SJCRH30 (cell line): ENCODE measurements at places on chromosomes 3 and 15. TPM values are rescaled to one million over a fixed set of nuclear protein-coding genes. Genes with fewer than 3 reads are reported as not detected.

DNA sequence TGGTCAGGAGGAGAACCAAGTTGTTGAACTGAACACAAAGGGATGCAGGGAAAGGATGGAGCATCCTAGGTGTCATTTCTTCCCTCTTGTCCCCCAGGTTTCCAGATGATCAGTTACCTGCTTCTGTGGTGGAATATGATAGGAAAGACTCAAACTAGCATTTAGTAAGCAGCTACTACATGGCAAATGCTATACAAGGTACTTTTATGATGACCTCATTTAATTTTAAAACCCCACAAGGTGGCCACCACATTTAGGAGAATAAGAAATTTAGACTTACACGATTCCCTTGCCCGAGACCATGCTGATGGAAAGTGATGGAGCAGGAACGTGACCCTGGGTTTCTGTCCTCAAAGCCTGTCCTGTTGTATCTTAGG is 40.9 kb downstream of the CCR4 start:
- DNase-seq: no peak

- no peak for DNase-seq
Observed at GRCh38 chr3:52820736-52821135, 9.7 kb downstream of the ITIH4 start.

DNA sequence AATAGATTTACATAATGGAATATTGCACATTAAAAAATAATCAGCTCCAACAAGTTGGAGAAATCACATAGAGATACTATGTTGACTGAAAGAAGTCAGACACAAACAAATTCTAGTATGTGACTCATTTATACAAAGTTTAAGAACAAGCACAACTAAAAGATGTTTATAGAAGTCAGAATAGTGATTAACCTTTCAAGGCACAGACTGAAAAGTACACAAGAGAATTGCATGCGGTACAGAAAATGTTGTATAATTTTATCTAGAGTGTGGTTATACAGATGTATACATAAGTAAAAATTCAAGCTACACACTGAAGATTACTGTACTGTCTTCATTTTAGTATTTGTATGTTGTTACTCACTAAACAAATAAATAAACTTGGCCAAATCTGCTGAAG is 19.3 kb upstream of the ATOSA start:
- DNase-seq: no peak

- no peak for DNase-seq
Observed at GRCh38 chr3:31696009-31696297, 163.2 kb downstream of the STT3B start.

DNA sequence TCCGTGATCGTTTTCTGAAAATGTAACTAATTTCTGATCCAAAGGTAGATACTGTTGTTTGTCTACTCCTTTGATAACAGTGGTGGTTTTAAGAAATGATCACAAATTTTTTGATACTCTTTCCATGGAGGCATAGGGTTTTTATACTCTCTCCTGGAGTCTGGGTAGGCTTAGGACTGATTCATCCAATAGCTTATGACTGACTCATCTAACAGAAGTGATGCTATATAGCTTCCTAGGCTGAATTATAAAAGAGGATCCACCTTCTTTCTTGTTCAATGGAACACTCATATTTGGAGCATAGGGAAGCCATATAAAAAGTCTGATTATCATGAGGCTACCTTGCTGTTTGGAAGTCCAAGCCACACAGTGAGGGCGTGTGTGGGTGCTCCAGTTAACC is 84.3 kb downstream of the CHST2 start:
- no peak for DNase-seq

DNA sequence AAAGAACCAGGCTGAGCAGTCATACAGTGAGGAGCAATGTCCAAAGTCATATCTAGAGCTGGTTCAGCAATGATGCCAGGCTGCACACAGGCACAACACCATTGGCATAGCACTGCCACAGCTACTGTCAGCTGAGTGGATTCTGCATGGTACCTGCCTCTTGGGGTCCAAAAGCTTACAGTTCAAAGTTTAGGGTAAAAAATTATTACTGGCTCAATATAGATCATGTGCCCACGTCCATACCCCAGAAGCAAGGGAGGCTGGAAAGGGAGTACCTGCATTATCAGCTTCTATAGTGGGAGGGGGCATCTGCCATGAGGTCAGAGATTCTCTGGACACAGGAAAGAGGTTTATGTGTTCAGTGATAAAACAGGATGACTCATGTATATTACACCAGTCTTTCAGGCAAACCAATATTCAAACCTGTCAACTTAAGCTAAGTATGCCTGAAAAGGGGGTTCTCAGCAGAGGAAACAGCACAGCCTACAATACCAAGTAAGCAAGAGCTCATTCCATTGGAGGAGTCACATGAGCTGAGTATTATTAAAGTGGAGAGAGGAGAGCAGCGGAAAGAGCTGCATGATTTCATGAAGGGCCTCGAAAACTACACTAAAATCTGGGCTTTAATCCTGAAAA is 99.0 kb downstream of the ANO10 start:
- no peak for DNase-seq

DNA sequence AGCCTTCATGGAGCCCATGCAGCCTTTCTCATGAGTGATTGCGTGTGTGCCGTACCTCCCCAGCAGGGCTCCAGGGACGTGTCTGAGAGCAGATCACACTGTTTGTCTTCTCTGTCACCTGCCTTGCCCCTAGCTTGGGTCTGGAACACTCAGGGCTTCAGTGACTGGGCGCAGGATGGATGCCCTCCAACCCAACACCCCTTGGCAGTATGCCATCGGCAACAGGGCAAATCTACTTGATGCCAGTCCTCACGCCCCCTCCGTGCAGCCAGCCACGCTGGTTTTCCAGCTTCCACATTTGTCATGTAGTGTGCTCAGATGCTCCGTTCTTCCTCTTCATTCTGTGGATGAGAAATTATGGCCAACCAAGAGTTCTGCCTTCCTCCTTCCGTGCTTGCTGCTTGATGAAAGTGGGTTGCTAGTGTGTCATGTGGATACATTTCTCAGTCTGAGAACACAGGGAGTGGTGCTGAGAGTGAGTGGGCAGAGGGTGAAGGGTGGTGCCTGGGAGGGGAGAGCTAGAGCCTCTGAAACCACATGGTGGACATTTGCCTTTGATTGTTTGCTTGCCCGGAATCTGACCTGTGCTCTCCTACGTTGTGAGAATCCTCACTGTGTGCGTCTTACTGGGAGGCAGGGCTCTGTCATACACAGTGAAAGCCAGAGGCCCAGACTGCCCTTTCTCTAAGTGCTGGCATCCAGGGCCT is 97.2 kb downstream of the FAM43A start:
- DNase-seq: no peak

DNA sequence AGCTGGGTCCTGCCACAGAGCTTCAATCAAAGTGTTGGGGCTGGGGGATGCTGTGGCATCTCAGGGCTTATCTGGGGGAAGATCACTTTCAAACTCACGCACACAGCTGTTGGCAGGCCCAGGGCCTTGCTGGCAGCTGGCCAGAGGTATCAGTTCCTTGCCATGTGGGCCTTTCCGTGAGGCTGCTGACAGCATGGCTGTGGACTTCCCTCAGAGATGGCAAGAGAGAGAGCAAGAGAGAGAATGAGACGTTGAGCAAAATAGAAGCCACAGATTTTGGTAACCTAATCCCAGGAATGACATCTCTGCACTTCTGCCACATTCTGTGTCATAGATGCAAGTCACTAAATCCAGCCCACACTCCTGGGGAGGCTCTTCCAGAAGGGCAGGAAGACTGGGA is 91.0 kb downstream of the TPRG1 start:
- DNase-seq: peak; percentile 79

DNA sequence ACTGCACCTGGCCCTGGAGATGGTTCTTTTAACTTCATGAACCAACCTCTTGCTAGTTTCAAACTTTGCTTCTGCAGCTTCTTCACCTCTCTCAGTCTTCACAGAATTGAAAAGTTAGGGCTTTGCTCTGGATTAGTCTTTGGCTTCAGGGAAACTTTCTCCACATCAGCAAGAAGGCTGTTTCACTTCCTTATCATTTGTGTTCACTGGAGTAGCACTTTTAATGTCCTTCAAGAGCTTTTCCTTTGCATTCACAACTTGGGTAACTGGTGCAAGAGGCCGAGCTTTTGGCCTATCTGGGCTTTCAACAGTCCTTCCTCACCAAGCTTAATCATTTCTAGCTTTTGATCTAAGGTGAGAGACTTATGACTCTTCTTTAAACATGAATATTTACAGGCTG is 15.7 kb upstream of the TM2D3 start:
- no peak for DNase-seq

GRCh38 chr3:167940241-167940640 is 155.5 kb downstream of the GOLIM4 start:
- DNase-seq: no peak

- DNase-seq: no peak
Observed at GRCh38 chr15:65052956-65053355, 7.8 kb downstream of the SLC51B start.

DNA sequence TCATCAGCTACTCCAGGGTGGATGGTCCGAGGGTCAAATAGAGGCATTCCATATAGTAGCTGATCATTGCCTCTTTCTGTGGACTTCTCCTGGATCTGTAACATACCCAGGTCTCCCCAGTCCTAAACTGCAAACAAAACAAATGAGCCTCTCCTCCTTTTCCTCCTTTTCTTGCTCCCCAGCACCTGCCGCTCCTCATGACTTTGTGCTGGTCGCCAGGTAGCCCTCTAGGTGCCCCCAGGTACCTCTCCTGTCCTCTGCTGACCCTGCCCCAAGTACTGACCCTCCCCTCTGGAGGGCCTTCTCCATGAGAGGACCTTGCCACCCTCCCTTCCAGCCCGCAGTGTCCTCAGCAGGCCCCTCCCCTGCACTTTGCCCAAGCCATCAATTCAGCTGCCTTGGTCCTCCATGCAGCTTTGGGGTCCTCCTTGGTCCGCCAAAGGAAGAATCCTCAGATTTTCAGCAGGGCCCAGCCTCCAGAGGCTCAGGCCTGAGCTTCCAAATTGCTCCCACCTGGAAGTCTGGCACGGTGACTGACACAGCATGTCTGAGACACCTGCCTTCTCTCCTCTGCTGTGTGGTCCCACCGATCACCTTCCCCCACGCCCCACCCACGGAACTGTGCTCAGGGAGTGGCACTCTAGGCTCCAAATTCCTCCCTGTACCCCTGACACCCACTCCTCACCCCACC is 111.0 kb downstream of the LRRK1 start:
- DNase-seq: no peak

DNA sequence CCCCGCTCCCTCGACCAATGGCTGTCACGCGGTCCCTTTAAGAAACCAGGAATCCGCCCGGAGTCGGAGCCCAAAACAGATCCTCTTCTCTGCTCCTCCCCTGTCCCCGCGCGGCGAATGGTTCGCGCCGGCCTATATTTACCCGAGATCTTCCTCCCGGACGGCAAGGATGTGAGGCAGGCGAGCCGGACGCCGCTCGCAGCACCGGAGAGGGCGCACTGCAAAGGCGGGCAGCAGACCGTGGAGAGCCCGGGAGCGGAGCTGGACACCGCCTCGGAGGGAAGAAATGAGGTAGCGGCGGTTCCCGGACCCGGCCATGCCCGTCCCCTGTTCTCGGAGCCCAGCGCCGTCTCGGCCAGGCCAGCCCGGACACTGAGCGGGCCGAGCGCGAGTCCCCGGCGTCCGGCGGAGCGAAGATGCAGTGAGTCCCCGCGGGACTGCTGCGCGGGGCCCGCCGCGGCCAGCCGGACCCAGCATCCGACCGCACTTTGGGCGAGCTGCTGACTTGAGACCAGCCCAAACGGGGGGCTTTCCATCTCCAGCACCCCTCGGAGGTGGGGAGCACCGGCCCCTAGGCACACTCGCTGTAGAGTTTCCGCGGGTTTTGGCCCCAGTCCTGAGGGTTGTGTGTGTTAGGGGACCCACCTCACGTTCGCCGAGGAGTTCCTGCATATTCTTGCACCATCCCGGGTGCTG is at the start of gene FAM43A:
FAM43A (plus strand) TSS at position 166 of the 696 bp plus-strand sequence. CDS start 944 bp downstream, outside the sequence.
- peak; percentile 90 for DNase-seq

DNA sequence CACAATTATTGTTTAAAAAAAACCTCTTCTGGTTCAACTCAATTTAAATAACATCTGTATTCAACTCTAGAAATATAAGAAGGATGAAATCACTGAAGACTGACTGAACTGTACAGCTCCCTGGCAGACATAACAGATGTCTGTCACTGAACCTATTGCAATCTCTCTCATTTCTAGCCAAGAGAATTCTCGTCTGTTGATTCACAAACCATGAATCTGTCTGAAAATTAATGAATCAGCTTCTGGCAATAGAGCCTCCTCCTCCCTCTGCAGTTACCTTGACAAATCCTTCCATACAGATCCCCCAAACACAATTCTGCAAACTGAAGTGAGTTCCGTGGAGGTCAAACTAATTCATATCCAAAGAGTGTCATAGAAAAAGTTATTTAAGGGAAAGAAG is 561.4 kb downstream of the PYDC2 start:
- no peak for DNase-seq

Gene SLTM
- total RNA-seq: 105 and 131 TPM in 2 replicates

Gene TUSC7
- total RNA-seq: not detected in 2 replicates

Gene EIF5A2
- total RNA-seq: 4.4 and 7.3 TPM in 2 replicates

Gene SPTBN5
- total RNA-seq: 0.38 and 0.55 TPM in 2 replicates

Gene MME
- total RNA-seq: 71.1 and 71.5 TPM in 2 replicates

Gene SLC2A2
- not detected in 2 replicates for total RNA-seq
